T-helper 17 cell (primary cell): ENCODE measurements at places on chromosomes 2 and 18.

DNA sequence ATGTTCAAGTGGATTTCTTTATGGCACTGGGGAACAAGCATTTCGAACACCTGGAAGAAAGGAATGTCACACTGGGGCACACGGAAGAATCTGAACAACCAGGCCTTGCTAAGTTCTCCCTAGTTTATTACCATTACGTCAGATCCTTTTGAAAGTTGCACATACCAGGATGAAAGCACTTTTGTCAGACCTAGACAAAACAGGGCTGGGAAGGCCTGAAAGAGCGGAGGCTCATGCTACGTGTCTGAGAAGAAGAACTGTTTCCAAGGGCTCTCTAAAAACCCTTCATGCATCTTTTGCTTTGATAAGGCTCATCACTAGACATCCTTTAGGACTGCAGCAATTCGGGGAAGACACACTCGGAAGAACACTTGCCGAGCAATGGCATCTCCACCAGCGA lies 15.4 kb upstream of the SLC25A52 start:
- no peaks in the 10 kb centered on the region for H3K36me3 ChIP-seq
- no peak overlapping the region for H3K4me3 ChIP-seq
- H3K27ac ChIP-seq, result no peak overlapping the region
- DNase-seq, result no peak
- no peaks in the 10 kb centered on the region for H3K27me3 ChIP-seq

DNA sequence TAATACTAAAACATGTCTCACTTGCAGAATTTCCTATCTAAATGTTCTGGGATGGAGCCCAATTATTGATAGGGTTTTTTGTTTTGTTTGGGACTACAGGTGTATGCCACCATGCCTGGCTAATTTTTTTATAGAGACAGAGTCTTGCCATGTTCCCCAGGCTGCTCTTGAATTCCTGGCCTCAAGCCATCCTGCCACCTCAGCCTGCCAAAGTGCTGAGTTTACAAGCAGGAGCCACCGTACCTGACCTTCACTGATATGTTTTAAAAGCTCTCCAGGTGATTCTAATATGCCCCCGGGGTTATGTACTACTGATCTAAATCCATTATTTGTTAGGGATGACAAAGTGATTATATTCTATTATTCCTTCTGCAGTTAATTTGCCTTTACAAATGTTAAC lies 2.2 kb downstream of the ELAC1 start:
- no peak for DNase-seq
- H3K27ac ChIP-seq, result no peak overlapping the region
- H3K4me3 ChIP-seq, result peak overlapping the region; percentile 7
- H3K27me3 ChIP-seq, result no peaks in the 10 kb centered on the region
- H3K36me3 ChIP-seq, result peaks cover 5% of the 10 kb centered on the region

GRCh38 chr2:237866101-237866621 lies 6.7 kb downstream of the RAMP1 start:
- no peak for DNase-seq
- peaks cover 21% of the 10 kb centered on the region for H3K4me1 ChIP-seq
- H3K36me3 ChIP-seq, result peaks cover 1% of the 10 kb centered on the region
- H3K27ac ChIP-seq, result no peak overlapping the region
- H3K4me3 ChIP-seq, result no peak overlapping the region
- peaks cover 34% of the 10 kb centered on the region for H3K27me3 ChIP-seq

- no peaks in the 10 kb centered on the region for H3K27me3 ChIP-seq
- no peaks in the 10 kb centered on the region for H3K36me3 ChIP-seq
- no peak overlapping the region for H3K27ac ChIP-seq
- no peaks in the 10 kb centered on the region for H3K4me1 ChIP-seq
- no peak overlapping the region for H3K4me3 ChIP-seq
Measured at GRCh38 chr2:17057109-17058017, 391.7 kb upstream of the CYRIA start.

GRCh38 chr2:114083717-114084387 lies 194.0 kb downstream of the ACTR3 start:
- H3K36me3 ChIP-seq, result no peaks in the 10 kb centered on the region
- H3K4me3 ChIP-seq, result no peak overlapping the region
- peaks cover 38% of the 10 kb centered on the region for H3K27me3 ChIP-seq
- H3K4me1 ChIP-seq, result no peaks in the 10 kb centered on the region
- no peak overlapping the region for H3K27ac ChIP-seq

GRCh38 chr2:220300806-220301205 lies 673.4 kb downstream of the SLC4A3 start:
- H3K27ac ChIP-seq, result no peak overlapping the region
- H3K4me1 ChIP-seq, result no peaks in the 10 kb centered on the region
- H3K4me3 ChIP-seq, result no peak overlapping the region
- H3K36me3 ChIP-seq, result no peaks in the 10 kb centered on the region

GRCh38 chr2:65731476-65731875 lies 299.1 kb upstream of the SPRED2 start:
- H3K27me3 ChIP-seq, result peaks cover 18% of the 10 kb centered on the region
- no peak overlapping the region for H3K4me3 ChIP-seq
- H3K4me1 ChIP-seq, result no peaks in the 10 kb centered on the region

DNA sequence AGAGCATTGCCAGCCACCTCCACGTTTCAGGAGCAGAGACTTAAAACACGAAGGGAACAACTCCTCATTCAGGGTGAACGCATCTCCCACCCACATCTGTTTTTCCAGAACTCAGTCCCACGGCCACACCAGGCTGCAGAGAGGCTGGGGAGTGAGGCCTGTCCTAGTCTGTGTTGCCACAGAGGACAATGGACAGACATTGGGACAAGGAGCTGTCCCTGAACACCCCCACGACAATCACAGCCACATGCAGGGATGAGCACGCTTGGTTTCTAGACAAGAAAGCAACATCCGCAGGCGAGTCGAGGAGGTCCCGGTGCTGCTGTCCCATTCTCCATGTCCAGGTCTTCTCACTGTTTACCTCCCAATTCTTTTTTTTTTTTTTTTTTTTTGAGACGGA lies 167.4 kb downstream of the EIPR1 start:
- peaks cover 8% of the 10 kb centered on the region for H3K36me3 ChIP-seq
- peaks cover 17% of the 10 kb centered on the region for H3K4me1 ChIP-seq
- no peak overlapping the region for H3K4me3 ChIP-seq
- no peak for DNase-seq
- no peak overlapping the region for H3K27ac ChIP-seq
- H3K27me3 ChIP-seq, result no peaks in the 10 kb centered on the region

- H3K27ac ChIP-seq, result no peak overlapping the region
- H3K36me3 ChIP-seq, result no peaks in the 10 kb centered on the region
- no peaks in the 10 kb centered on the region for H3K27me3 ChIP-seq
- no peak overlapping the region for H3K4me3 ChIP-seq
Measured at GRCh38 chr2:180334514-180334913, 327.4 kb upstream of the CWC22 start.

- H3K36me3 ChIP-seq, result no peaks in the 10 kb centered on the region
- H3K27ac ChIP-seq, result no peak overlapping the region
- no peaks in the 10 kb centered on the region for H3K4me1 ChIP-seq
- H3K27me3 ChIP-seq, result peaks cover 29% of the 10 kb centered on the region
- DNase-seq, result no peak
Measured at GRCh38 chr2:121856360-121856759, 100.9 kb downstream of the TSN start.

GRCh38 chr2:110860630-110861029 lies 128.3 kb downstream of the ACOXL start:
- peak overlapping the region; percentile 31 for H3K4me3 ChIP-seq
- peaks cover 34% of the 10 kb centered on the region for H3K4me1 ChIP-seq
- no peak for DNase-seq
- peaks cover 4% of the 10 kb centered on the region for H3K27me3 ChIP-seq

- H3K36me3 ChIP-seq, result peaks cover 7% of the 10 kb centered on the region
- peaks cover 23% of the 10 kb centered on the region for H3K4me1 ChIP-seq
- no peak for DNase-seq
- peak overlapping the region; percentile 95 for H3K27ac ChIP-seq
Measured at GRCh38 chr2:32627441-32627813, 423 bp upstream of the TTC27 start.

DNA sequence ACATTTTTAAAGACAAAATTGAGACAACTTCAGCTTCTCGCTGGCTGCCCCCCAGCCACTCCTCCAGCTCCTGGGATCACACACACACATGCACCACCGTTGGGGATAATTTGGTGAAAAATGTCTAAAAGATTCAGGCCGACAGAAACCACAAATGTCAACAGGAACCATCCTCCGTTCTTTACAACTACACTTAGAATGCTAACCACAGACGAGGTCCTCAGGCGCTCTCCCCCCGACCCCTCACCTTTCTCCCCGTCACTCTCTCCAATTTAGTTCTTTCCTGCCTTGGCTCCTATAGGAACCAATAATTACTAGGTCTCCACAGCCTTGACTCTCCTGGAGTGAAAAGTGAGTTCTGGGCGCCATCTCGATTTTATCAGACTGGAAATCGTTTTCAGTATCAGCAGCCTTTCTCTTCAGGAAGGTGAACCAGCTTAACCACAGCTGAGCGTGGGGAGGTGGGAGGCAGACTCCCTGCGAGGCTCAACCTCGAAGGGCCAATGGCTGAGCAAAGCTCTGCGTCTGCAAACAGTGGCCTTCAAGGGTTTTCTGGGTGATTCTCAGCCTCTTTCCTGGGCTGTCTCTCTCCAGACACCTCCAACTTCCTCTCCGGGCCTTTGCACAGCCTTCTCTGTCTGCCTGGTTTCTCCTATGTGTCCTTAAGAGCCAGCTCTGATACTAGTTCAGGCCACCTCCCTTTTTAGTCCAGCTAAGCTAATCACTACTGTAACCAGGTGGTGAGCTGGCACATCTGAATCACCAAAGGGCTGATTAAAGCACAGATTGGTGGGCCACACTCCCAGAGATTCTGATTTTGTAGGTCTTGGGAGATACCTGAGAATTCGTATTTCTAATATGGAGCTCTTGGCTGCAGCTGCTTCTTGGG lies 115.7 kb upstream of the COPS8 start:
- no peaks in the 10 kb centered on the region for H3K36me3 ChIP-seq
- peak overlapping the region; percentile 78 for H3K4me3 ChIP-seq
- peak overlapping the region; percentile 97 for H3K27ac ChIP-seq
- DNase-seq, result no peak
- H3K27me3 ChIP-seq, result peaks cover 16% of the 10 kb centered on the region

- H3K4me3 ChIP-seq, result peak overlapping the region; percentile 94
- H3K36me3 ChIP-seq, result peaks cover 4% of the 10 kb centered on the region
- peak; percentile 51 for DNase-seq
- peaks cover 41% of the 10 kb centered on the region for H3K4me1 ChIP-seq
Measured at GRCh38 chr2:241271706-241272302, 43.7 kb downstream of the HDLBP start.

DNA sequence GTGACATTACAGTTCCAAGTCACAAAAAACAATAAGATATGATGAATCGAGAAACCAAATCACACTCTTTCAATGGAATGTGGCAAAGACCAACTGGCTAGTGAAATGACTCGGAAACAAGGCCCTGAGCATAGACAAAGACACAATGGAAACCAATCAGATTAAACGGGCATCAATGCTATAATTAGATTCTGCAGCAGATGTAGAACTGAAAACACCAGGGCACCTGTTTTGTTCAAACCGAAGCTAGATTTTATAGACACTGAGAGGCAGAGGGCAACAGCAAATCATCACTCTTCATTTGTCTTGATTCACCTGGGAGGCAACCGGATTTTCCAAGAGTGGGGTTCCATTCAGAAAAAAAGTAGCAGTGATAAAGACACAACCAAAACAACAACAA lies 92.8 kb upstream of the BARD1 start:
- no peaks in the 10 kb centered on the region for H3K4me1 ChIP-seq
- DNase-seq, result no peak
- H3K36me3 ChIP-seq, result peaks cover 2% of the 10 kb centered on the region
- peaks cover 11% of the 10 kb centered on the region for H3K27me3 ChIP-seq
- H3K27ac ChIP-seq, result no peak overlapping the region

GRCh38 chr2:17667898-17668297 lies 85.7 kb downstream of the SMC6 start:
- no peak overlapping the region for H3K4me3 ChIP-seq
- H3K36me3 ChIP-seq, result peaks cover 15% of the 10 kb centered on the region
- H3K27ac ChIP-seq, result no peak overlapping the region
- H3K27me3 ChIP-seq, result no peaks in the 10 kb centered on the region
- peaks cover 2% of the 10 kb centered on the region for H3K4me1 ChIP-seq

DNA sequence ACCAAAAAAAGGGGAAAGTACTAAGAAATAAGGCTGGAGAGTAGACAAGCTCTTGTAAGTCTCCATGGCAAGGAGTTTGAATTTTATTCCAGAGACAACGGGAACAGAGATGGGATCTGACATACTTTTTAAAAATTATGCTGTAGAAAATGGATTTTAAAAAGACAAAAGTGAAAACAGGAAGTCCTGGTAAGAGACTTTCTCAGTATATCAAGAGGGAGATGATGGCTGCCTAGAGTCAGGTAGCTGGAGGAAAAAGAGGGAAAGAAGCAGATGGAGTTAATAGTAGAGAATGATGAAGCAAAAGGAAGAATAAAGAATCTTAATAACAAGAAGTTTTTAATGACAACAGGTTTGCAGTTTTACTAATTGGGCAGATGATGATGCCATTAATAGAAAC lies 168.1 kb downstream of the SRBD1 start:
- peaks cover 7% of the 10 kb centered on the region for H3K4me1 ChIP-seq
- no peak overlapping the region for H3K27ac ChIP-seq
- H3K4me3 ChIP-seq, result no peak overlapping the region
- H3K36me3 ChIP-seq, result peaks cover 4% of the 10 kb centered on the region
- no peak for DNase-seq

DNA sequence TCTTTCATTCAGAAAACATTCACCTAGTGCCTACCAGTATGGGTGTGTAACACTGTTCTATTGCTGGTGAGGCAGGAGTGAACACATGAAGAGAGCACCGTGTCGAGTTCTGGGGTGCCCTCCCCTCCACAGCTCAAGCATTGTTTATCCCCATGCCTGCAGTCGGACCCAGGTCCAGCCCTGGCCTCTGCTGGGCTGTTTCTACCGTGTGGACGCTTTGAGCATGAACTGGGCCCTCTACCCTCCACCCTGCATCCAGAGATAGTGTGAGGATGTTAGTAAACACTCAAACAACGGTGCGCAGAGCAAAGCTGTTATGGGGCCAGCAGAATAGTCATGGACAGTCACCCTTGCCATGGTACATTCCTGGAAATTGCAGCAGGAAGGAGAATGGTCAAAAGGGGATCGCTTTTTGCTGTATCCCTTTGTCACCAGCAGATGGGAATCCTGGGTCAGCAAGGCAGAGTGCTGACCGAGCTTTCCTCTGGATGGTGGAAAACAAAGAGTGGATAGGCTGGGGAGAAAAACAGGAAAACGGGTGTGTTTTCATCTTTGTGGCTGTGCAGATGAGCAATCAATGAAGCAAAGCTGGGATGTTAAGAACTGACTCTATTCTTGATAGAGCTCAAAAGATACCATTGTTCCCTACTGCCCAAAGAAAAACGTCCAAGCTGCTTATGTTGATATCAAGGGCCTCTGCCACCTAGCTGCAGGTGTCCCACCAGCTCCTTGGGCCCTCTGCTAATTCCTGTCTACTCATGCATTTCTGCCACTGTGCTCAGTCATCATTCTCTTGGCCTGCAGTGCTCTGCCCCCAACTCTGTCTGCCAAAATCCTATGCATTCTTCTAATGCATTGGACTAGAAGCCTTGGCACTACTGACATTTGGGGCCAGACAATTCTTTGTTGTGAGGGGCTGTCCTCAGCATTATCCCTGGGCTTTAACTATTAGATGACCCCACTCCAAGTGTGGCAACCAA lies 38.7 kb downstream of the REEP1 start:
- H3K27ac ChIP-seq, result no peak overlapping the region
- no peaks in the 10 kb centered on the region for H3K36me3 ChIP-seq
- H3K4me1 ChIP-seq, result no peaks in the 10 kb centered on the region
- DNase-seq, result no peak
